ENCODE measurements at places on chromosomes 4 and X.

GRCh38 chrX:15816886-15817285 is 26.6 kb downstream of the ZRSR2 start:
- DNase-seq, result no peak

GRCh38 chr4:101197350-101197749 is 150.0 kb downstream of the PPP3CA start:
- DNase-seq, result no peak

GRCh38 chr4:86810847-86811246 is 38.3 kb downstream of the SLC10A6 start:
- no peak for DNase-seq

GRCh38 chr4:87076690-87077358 is 142.0 kb downstream of the AFF1 start:
- DNase-seq, result no peak

- no peak for DNase-seq
Observed at GRCh38 chr4:152974468-152975379, 38.6 kb downstream of the FHDC1 start.

DNA sequence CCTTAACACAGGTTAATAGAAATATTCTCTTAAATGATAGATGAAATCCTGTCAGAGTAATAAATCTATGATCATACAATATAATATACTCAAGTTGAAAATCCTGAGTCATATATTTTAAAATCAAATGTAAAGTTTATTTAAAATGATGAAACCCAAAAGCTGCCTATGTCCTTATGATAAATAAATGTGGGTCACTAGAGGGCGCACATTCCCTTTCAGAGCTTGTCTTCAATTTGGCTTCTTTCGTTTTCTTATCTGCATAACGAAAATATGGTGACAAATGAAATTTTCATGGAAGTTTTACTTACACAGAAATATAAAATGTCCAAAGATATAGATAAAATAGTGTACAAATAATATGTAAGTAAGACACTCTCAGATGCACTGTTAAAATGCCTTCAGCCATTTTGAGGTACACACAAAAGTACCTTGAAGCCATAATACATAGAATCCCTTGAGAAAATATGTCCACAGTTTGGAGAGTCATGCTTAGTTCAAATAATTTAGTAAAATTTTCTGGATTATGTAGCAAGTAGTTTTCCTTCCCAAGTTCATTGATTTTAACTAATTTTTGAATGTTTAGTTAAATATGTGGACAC is 680.4 kb downstream of the DMD start:
- DNase-seq, result no peak

- DNase-seq, result no peak
Observed at GRCh38 chrX:40849906-40850823, 114.8 kb upstream of the MED14 start.

- DNase-seq, result no peak
Observed at GRCh38 chr4:57492251-57492878, 382.2 kb upstream of the IGFBP7 start.

GRCh38 chrX:48068096-48068887 is 3.1 kb downstream of the ZNF630 start:
- DNase-seq, result no peak

GRCh38 chr4:84966382-84967242 is at the start of gene WDFY3:
TSS of gene WDFY3 (minus strand) at chr4:84966690. CDS start at chr4:84860591, 106,099 bp downstream.
- DNase-seq, result peak; percentile 94

DNA sequence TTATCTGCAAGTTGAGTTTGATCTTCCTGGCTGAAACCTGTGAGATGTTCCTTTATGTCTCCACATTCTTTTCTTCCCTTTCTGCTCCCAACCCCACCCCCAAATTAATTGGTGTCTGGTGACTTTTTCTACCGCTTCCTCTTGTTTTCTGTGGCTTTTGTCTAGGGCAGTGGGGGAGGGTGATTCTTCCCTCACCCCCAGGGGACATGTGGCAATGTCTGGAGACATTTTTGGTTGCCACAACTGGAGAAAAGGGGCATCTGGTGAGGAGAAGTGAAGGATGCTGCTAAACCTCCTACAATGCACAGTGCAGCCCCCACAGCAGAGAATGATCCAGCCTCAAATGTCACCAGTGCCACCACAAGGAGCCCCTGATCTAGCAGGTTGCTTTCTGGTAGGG is 152.9 kb downstream of the NHS start:
- no peak for DNase-seq

DNA sequence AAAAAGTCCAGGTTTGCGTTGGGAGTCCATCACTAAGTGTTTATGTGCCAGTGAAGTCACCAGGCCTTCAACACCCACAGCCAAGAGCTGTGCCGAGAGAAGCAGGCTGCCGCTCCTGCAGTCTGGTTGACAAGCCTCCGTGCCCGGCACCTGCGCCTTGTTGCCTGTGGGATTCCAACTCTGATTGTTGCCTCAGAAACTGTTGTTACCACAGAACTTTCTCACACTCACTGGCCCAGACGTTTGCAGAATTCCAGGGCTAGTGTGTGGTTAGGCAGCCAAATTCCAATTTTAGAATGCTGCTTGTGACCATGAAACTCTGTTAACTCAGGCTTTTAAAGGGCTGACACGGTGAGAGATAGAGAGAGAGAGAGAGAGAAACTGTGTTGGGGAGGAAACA is 119.5 kb upstream of the LIMCH1 start:
- DNase-seq, result no peak

- DNase-seq, result peak; percentile 91
Observed at GRCh38 chrX:54492340-54492739, 3.7 kb downstream of the FGD1 start.

DNA sequence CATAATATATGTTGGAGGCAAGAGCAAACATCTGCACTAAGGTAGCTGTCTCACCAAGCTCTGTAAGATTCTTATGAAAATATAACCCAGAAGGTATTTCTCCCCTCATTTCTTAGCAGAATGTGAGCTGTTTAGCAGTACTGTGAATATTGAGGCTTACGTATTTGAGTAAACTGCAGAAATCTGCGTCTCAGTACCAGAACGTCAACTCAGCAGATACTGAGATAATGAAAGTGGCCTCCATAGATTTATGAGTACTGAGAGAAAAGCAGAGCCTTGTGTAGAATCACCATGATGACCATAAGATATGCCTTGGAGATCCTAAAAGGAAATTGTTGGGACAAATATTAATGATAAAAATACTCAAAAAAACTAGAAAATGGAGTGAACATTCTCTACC is 296.7 kb upstream of the TECRL start:
- DNase-seq, result no peak

DNA sequence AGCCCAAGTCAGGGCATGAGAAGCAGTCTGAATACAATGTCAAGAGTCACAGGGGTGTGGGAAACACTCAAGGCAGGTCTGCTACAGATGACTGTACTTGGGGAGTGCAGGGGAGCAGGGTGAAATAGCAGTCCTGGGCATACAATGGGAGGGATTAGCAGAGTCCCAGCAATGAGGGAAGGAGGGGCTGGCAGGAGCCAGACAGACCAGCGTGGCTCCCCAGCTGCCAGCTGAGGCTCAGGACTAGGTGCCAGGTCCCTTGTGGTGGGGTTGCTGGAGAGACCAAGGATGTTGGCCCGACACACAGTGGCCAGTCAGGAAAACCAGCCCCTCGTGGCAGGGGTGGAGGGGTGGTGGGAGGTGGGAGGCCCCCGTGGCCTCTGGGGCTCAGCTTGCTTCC is 86.6 kb downstream of the RTL5 start:
- DNase-seq, result no peak

GRCh38 chr4:86822136-86822535 is 27.0 kb downstream of the SLC10A6 start:
- DNase-seq, result no peak

DNA sequence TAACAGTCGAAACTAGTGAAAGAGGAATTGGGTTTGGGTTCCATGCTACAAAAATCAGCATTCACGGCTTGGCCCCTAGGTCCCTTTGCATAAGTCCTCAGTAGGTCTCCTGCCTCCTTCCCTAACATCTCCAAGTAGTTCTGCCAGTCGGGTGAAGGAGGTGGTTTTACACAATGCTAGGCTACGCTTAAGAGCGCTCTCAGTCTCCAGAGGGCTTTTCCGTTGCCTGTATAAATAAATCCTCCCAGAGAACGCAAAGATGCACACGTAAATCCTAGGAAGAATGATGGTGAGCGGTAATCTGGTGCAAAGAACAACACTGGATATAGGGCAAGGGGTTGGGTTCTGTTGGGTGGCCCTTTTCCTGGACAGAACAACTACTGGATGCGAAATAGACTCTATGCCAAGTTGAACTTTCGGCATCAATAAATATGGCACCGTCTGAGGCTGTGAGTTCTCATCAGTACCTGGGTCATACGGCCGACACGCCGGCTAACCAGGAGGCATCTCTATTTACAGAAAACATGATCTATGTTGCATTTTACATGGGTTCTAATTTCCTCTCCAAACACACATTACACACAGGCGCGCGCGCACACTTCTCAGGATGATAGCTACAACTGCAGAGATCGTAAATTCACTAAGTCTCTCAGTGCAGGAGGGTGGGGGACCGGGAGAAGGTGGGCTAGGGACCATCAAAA is 1.3 kb downstream of the CAMK2D start:
- DNase-seq, result peak; percentile 80

DNA sequence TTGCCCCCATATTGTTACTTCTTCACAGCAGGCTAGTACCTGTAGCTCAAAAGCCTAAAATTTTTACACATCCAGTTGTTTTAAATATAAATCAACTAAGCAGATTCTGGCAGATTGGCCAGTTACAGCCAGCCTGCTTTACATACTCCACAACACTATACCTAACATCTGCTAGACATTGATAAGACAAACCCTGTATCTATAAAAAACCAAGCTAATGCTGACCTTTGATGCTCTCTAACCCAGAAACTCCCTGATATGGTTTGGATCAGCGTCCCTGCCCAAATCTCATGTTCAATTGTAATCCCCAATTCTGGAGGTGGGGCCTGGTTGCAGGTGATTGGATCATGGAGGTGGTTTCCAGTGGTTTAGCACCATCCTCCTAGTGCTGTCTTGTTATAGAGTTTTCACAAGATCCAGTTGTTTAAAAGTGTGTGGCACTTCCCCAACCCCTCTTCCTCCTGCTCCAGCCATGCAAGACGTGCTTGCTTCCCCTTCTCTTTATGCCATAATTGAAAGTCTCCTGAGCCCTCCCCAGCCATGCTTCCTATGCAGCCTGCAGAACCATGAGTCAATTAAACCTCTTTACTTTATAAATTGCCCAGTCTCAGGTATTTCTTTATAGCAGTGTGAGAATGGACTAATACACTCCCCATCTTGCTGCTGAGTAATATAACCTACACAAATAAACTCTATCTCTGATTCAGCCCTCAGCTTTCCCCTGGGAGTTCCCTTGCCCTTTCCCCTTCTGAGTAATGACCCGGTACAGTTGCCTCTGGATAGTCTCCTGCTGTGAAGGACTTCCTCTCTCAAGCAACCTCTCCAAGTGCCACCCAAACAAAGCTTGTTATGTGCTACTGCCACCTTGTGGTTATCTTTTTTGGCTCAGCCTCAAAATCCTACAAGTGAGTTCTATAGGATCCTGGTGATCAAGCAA is 39.6 kb downstream of the ZCCHC13 start:
- no peak for DNase-seq

- DNase-seq, result no peak
Observed at GRCh38 chrX:68824152-68824433, 4.7 kb upstream of the EFNB1 start.
